Activated T-cell treated with anti-CD3 and anti-CD28 coated beads, Interleukin-2, amount 50 U/mL, for 48 hours (primary cell): ENCODE measurements at places on chromosomes 3 and 15.

DNA sequence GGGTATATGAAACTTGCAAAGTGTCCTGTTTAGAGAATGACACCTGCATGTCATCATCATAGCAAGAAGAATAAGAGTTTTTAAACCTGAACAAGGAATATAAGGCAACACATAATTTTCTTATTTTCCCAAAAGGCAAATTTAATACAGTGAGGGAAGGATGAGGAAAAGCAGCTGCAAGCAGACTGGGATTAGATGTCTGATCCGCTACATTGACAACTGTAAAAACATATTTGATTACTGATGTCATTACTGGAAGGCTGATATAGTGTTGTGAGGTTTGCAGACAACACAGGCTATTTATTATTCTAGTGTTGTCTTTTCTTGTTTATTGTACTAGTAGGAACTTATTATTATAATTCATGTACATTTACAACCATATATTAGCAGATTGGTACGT lies 528.7 kb downstream of the ZIC1 start:
- no peak for DNase-seq

- no peak for DNase-seq
These were observed 103.5 kb downstream of the SEMA6D start for GRCh38 chr15:47820747-47821319.

DNA sequence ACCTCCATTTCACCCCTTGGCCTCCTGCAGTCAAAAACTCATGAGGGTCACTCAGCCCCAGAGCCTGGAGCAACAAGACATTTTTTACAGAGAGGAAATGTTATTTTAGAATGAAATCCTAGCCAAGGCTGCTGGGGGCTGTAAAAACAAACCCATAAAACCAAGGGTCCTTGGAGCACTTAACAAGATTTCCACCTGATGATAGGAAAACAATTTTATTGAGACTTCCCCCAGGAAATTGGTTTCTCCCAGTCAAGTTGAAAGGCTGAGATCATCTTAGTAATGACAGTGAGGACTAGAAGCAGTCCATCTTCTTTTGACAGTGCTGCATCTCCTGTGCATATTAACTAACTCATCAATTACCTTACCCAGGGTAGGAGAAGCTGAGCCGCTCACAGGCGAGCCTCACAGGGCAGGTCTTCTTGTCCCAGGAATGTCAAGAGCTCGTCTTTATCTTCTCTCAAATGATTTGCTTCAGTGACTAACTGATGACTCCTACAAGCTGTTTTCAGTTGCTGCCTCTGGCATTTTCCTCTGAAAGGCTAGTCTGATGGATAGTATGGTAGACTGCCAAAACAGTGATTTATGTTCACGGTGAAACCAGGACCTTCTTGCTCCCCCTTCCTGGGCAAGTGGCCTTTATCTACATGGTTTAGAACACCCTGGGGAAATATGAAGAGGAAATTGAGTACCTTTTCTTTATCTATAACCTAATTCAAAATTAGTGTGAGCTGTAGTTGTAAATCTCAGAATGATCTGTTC lies 34.6 kb upstream of the AEN start:
- no peak for DNase-seq

GRCh38 chr15:70098153-70098460 lies 390 bp upstream of the TLE3 start:
- DNase-seq: no peak

DNA sequence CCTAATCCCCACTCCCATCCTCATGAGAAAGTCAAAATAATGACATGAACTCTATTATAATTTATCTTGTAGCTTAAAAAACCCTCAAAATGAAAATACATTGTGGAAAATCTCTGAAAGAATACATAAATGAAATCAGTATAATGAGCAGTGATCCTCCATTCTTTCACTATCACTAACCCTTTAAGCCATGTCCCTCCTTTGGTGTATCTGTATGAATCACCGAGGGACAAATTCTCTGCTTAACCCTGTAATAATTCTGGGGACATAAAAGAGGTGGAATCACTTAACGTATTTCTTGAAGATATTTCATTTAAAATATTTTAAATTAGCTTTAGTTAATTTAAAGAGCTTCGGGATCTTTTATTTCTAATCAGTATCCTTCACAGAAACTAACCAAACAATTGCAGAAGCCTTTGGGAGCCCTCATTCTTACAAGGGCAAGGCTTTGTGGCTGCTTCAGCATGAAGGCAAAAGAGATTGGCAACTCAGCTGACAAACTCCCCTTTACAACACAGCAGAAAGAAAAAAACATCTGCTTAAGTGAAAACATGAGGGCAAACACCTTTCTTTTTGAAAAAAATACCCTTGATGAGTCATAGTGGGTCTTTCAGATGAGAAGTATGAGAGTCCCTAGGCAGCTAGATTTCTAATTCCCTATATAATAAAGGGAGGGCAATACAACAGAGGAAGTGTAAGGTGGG lies 44.0 kb upstream of the ALCAM start:
- DNase-seq: no peak

- DNase-seq: no peak
These were observed 458.3 kb upstream of the ARL6 start for GRCh38 chr3:97306226-97306625.

- DNase-seq: no peak
These were observed 36.0 kb downstream of the CCDC32 start for GRCh38 chr15:40528801-40529200.

DNA sequence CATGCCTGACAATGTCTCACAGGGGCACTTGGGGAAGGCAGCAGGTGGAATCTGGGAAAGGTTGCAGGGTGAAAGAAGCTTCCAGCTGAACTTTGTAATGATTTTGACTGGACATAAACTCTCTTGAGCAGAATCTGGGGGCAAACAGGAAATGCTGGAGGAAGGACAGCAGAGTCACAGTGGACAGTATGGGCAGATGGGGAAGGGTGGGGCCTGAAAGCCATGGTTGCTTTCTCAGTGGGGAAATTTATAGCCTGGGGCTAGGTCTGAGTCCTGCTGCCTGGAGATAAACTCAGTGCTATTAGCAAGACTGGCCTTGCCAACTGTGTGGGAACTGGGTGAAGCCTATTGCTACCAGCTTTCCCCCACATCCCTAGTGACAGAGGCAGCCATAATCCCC lies 203.2 kb downstream of the OSBPL10 start:
- no peak for DNase-seq

DNA sequence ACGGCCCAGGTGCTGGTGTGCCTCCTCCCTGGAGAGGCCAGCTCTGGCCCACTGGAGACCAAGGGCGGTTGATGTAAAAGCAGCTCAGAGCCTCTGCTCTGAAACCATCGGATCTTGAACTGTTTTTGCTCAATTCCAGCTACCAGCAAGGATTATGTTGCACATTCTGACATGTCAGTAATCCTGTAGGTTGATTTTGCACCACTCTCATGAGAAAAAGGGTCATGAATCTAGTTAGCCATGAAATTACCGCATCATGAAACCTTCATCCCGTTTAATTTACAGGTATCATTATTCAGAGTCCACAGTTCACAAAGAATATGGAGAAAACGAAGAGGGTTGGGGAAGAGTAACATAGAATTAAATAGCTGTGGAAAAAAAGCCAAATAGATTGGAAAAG lies 120.4 kb upstream of the NSMCE3 start:
- DNase-seq: no peak

GRCh38 chr3:113736548-113737089 lies 9.4 kb downstream of the NAA50 start:
- no peak for DNase-seq

DNA sequence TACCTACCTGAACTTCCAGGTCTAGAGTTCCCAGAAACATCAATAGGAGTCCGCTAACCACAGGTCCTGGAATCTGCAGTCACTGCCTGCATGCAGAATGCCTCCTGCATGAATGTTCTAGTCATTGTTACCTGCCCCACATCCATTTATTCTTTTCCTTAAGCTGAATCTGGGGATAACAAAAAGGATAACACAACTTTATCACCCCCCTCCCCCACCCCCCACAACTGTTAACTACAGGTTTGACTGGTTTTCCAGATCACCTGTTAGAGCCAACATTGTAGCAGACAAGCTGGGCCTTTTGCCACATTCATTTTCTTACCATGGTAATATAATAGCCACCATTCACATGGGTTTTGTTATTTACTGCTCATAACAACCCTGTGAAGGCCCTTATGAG lies 4.6 kb upstream of the CTSH start:
- DNase-seq: no peak

DNA sequence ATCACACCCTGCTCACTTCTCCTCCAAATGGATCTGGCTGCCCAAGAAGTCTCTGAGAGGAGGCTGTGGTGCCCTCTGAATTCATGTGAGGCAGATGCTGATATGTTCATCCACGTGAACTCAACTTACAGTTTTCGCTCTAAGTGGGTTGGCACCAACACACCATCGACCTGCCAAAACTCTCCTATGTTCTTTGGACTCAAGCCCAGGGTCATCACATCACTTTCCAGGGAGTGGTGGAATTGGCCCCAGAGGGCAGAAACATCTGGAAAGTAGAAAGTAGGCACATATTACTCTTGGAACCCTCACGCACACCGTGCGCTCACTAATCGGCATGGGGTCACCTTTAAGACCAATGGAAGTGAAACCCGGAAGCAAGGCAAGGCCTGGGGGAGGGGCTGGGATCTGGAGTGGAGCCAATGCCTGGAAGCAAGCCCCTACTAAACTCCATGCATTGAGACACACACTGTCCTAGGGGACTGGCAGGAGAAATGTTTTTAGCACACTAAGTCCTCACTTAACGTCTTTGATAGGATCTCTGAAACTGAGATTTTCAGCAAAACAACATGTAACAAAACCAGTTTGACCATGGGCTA lies 41.4 kb downstream of the SSUH2 start:
- DNase-seq: no peak

DNA sequence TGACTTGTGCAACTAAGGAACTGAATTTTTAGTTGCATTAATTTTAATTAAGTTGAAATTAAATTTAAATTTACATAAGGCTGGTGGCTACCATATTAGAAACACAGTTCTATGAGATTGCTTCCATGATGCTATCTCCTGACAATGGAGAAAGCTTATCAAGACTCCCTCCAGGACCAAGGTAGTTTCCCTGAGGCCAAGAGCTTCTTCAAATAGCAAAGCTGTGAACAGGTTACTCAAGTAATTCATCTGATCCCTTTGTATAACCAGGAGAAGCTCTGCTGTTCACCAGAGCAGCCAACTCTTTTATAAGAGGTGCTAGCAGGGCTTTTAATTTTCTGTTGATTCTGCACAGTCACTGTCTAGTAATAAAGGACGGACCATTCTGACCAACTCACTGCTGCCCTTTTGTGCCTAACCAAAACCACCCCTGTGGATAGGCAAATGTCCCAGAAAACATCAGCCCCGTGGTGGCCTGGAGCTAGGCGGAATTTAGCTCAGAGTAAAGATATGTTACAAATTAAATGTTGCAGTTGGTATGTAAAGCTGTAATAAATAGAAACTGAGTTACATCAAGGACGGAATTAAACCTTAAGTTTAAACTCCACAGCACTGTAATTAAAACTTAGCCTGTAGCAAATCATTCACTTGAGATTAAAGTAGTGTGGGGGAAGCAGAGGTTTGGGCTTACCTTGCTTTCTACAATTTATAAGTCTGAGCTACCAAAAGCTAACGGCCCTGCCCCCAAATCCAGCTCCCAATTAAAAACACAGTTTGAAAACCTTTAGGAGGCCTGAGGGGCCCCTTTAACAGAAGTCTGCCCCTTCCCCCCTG lies 55.6 kb upstream of the LRTM1 start:
- no peak for DNase-seq

- no peak for DNase-seq
These were observed 45.6 kb downstream of the NOX5 start for GRCh38 chr15:69060041-69060481.

GRCh38 chr15:82835391-82835917 lies 26.0 kb downstream of the WHAMM start:
- DNase-seq: no peak

DNA sequence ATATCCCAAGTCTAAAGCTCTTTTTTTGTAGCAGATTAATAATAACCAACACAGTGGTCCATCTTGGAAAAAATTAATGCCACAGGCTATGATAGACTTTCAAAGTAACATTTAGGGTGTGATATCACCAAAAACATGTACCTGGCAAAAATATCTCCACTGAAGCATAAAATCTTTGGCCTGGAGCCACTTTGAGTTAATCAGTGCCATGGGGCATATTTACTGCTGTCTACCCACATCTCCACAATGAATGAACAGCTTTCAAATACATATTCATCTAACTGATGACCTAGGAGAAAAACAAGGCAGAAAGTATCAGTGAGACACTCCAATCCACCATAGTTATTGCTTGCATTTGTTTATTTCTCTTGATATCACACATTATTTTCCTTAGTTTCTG lies 296.0 kb upstream of the MDFIC2 start:
- no peak for DNase-seq
